ENCODE measurements at places on chromosomes 3 and 15.

DNA sequence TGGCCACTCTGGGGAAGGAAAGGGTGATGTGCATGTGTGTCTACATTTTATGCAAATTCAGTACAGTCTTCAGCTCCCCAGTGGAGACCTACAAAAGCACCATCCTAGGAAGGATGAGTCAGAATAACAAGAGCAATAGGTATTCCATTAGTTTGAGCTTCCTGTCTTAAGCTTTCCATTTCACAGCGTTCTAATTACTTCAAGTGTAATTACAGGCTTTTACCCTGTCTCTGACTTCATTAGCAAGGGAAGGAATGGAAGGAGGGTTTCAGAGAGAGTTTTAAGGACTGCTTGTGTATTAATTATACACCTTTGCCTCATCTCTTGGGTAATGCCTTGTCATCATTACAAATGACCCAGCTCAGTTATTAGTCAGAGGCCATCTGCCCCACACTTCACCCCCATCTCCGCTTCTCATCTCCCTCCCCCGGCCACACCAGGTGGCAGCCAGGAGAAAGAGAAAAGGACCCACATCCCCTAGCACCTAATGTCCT, 202.8 kb upstream of the MRPL3 start:
- DNase-seq: peak; percentile 40

DNA sequence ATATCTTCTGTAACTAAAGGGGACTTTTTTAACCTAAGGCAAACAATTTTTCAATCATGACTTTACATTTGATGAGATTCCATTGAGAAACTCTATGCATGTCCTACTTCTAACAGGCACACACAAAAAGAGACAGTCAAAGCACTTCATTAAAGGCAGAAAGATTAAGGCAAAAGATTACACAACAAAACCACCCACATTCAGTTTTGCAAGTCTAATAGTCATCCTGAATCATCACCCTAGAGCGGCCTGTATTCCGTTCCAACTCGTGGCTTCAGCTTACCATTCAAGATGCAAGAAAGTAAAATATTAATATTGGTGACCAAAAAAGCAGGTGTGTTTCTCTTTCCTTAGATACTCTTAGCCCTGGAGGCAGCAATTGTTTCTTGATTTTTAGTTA, 205.9 kb downstream of the P3H2 start:
- DNase-seq: peak; percentile 39

DNA sequence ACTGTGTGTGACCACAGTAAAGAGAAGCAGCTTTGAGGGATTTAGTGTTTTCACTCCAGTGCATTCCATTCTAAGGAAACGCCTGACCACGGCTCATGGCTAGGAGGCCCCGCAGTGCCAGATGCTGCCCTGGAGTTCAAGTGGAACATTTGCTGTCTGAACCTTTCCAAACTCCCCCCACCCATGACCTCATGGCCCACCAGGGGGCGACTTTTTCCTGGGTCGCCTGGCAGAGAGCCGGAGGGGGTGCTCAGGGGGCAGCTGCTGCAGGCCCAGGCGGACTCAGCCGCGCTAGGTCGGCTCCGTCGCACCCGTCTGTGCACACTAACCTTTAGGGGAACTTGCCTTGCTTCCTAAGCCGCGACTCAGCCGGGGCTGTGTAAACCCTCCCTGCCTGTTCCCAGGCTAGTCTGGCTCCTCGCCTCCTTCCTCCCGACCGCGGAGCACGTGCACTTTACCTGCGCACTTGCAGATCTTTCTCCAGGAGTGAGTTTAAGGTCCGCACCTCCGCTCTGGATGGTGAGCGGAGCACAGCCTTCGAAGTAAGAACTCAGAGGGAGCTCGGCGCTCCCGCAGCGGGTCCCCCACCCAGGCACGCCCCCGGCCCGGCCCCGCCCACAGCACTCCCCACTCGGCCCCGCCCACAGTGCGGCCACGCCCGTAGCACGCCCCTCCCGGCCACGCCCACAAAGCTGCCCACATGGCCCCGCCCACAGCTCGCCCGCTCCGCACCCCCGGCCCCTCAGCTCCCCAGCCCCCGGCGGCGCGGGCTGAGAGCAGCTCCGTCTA, at the start of gene OCA2:
Gene OCA2 (minus strand): TSS at position 550 of the 789 bp plus-strand sequence. CDS start 17,441 bp downstream, outside the sequence.
- no peak for DNase-seq

GRCh38 chr3:41346698-41347270, 147.5 kb downstream of the CTNNB1 start:
- DNase-seq: no peak

GRCh38 chr3:17336291-17336690, 406.1 kb downstream of the TBC1D5 start:
- DNase-seq: no peak

- DNase-seq: no peak
Observed at GRCh38 chr15:94225616-94226015, 5.7 kb upstream of the MCTP2 start.

- DNase-seq: no peak
Observed at GRCh38 chr3:12420393-12420792, 63.9 kb upstream of the TSEN2 start.

DNA sequence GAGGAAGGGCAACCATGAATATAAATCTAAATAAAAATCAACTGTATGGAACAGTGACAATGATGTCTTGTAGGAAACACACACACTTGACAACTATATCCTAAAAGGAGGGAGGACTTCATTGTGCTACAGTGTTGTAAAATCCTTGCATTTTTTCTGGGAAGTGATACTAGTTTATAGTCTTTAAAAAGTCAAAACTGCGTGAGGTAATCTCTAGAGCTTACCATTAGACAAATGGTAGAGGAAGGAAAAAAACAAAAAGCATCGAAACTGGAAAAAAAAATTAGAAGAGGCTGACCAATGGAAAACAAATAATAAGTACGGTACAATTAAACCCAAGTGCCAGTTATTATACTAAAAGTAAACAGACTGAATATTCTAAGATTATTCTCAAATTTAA, 38.7 kb downstream of the CHSY1 start:
- no peak for DNase-seq

DNA sequence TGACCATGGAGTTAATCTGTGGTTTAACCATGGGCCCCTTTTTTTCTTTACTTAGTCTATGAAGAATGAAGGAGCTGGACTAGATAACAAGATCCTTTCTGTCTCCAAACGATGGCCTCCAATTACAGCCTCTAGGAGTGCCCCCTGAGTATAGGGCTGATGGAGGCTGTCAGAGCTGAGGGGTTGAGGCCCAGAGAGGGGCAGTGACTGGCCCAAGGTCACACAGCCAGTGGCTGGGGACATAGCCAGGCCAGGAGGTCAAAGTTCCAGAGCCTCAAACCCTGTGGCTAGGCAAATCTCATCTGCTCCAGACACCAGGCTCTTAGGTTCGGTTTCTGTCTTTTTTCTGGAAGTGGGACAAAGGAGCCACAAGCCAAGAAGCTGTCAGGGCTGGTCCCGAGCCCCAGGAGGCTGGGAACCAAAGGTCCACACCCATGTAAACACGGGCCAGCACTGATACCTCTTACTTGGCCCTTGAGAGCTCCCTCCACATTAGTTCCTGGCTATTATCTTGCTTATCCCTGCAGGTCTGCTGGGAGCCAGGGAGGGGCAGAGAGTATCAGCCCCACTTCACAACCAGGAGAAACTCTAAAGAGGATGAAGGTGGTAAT, 10.3 kb downstream of the RHOV start:
- no peak for DNase-seq

All from urothelium cell line (cell line).